ENCODE measurements at places on chromosomes 11 and 22.
A peak's percentile ranks its signal among the peaks of the same experiment; 100 is the strongest.

- no peak for DNase-seq
Measured at GRCh38 chr22:20174785-20175596, 24.1 kb upstream of the CCDC188 start.

GRCh38 chr11:104256525-104256924 is 92.6 kb upstream of the PDGFD start:
- DNase-seq = no peak

- no peak for DNase-seq
Measured at GRCh38 chr11:126456783-126457542, 101.5 kb downstream of the ST3GAL4 start.

GRCh38 chr22:43474161-43475101 is 62.6 kb downstream of the MPPED1 start:
- no peak for DNase-seq

DNA sequence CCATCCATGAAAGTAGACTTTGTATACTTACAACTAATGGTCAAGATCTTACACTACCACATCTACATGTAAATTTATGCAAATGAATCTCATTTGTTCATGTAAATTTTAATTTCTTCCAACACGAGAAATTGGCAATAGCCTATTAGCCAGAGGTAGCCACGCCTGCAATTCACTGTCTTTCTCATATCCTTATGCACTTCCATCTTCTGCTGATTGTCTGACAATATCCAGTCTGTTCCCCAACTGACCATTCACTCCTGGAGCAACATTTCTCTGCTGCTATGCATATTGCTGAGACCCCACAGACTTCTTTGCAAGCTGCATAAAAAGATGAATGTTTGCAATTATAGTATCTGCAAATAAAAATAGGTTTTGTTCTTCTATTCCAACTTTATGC is 2.5 kb downstream of the NNMT start:
- DNase-seq = no peak

DNA sequence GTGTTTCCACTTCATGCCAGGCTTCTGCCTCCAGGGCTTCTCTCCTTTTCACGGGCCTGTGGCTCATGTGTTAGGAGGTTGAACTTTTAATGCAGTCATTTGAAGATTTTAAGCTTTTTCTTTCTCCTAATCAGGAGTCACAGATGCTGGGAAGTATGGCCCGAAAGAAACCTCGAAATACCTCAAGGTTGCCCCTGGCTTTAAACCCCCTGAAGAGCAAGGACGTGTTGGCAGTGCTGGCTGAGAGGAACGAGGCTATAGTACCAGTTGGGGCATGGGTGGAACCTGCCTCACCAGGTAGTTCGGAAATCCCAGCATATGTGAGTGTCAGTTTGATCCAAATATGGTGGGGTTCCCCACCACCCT is 571 bp downstream of the CCDC15 start:
- DNase-seq = no peak

DNA sequence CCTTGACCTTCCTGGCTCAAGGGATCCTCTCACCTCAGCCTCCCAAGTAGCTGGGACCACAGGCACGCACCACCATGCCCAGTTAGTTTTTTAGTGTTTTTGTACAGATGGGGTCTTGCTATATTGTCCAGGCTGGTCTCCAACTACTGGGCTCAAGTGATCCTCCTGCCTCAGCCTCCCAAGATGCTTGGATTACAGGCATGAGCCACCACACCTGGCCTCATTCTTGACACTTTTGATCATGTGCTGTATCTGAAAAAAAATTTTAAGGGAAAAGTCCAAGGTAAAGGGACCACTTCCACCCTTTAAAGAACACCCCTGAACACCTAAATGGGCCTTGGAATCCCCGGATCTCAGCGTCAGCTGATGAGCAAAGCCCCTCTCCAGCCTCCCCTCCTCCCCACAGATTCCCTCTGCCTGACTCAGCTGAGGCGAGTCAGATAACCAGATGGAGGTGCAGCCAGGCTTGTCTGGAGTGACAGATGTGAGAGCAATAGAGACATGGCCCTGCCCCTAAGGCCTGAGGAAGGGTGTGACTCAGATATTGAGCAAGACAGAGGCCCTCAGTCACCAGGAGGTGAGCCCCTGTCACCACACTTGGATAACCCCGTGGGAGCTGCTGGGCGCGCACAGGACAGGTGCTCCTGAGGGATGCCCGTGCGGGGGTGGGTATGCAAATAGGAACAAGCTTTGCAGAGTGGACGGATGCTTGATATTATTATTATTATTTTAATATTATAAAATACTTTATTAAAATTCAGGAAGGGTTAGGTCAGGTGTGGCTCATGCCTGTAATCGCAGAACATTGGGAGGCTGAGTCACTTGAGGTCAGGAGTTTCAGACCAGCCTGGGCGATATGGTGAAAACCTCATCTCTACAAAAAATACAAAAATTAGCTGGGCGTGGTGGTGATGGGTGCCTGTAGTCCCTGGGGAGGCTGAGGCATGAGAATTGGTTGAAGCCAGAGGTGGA is 5.0 kb upstream of the CCDC88B start:
- peak; percentile 81 for DNase-seq
